ENCODE measurements at places on chromosomes 11 and 22.

- DNase-seq: no peak
These were observed 5.0 kb upstream of the KCNJ11 start for GRCh38 chr11:17393472-17393871.

- DNase-seq: no peak
These were observed 27.2 kb downstream of the GVQW3 start for GRCh38 chr11:76408171-76408965.

- DNase-seq: no peak
These were observed 15.6 kb upstream of the RDX start for GRCh38 chr11:110311783-110312579.

- no peak for DNase-seq
These were observed 26.2 kb upstream of the SHISAL1 start for GRCh38 chr22:44338906-44339305.

- no peak for DNase-seq
These were observed 8.7 kb upstream of the MRPL23 start for GRCh38 chr11:1938343-1939005.

GRCh38 chr11:19441752-19442553, 201.2 kb upstream of the E2F8 start:
- DNase-seq: peak; percentile 9

GRCh38 chr11:35174666-35175065, 35.7 kb downstream of the CD44 start:
- no peak for DNase-seq

DNA sequence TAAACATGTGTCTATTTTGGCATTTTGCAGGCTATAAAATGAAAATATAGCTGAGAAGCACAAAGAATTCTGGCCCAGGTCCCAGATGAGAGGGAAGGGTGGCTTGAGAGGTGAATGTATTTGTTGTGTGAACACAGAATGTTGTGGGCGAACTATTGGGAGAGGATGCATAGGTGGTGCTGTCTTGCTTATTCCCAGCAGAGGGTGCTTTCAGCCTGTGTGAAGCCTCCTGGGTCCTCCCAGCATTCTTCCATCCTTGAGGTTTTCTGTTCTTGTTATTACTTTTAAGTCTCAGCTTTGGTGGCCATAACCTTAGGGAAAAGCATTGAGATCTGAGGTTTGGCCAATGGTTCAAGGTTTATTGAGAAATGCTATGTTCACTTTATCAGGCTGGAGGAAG, 108.7 kb upstream of the SNX19 start:
- no peak for DNase-seq

DNA sequence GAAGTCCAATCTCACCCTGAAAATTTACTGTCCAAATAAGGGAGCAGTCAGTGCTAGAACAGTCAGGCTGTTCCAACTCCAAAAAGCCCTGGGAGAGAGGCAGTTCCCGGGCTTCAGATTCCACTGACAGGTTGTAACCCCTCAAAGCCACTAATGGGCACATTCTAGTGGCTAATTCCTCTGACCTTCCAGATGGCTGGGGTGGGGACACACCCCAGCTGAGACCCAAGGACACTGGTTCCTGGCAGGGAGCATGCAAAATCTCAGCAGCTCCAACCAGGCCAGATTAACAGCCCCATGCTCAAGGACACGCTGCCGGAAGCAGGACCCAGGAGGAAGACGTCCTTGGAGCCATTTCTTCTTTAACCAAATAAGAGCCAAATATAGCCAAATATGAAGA, 92.7 kb downstream of the RPL27A start:
- no peak for DNase-seq

GRCh38 chr11:37407461-37407860, 809.4 kb upstream of the RAG2 start:
- no peak for DNase-seq

GRCh38 chr22:37571258-37571991, 8.5 kb downstream of the LGALS2 start:
- no peak for DNase-seq

- no peak for DNase-seq
These were observed 10.0 kb upstream of the SLC22A6 start for GRCh38 chr11:62994775-62995174.
